Smooth muscle cell of the brain vasculature (primary cell): ENCODE measurements at places on chromosomes 5 and 9.

- no peak for DNase-seq
Observed at GRCh38 chr5:69270840-69271239, 36.2 kb downstream of the CDK7 start.

- no peak for DNase-seq
Observed at GRCh38 chr5:64680289-64680688, 10.0 kb upstream of the SHISAL2B start.

GRCh38 chr9:91348191-91348807 is 13.4 kb downstream of the AUH start:
- DNase-seq, result no peak

DNA sequence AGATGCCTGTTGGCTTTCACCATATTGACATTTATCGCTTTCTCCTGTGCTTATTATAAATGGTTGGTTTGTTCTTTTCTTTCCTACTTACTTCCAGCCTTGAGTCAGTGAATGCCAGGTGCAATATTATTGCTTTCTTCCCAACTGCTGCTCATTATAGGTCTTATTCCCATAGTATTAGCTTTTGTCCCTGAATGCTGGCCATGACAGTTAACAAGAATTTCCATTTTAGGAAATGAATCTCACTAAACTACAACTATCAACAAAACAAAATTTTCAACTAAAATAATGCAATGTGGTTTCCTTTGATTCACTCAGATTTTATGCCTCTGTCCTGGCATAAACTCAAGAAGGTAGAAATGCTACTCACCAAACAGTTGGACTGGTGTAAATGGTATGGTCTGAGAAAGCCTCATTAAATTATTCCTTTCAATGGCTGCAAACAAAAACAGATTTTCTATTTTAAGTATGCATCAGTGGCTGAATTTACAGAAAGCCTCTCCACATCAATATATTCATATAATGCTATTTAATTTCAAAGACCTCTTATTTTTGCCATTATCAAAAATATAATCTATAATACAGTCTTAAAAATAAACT is 145.4 kb downstream of the TRPM6 start:
- DNase-seq, result no peak

DNA sequence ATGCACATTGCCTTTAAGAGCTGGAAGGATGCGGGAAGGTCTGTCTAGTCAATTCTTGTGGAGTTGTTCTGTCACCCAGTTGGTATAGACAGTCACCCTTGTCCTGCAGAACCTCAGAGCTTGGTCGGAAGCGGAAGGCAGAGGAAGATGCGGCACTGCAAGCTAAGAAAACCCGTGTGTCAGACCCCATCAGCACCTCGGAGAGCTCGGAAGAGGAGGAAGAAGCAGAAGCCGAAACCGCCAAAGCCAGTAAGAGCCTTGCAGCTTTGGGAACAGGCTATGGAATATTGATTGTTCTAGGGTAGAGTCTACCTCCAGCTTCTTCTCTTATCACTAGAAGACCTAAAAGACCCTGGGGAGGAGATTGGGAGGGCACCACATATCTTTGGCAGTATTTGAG is 6.5 kb downstream of the TCOF1 start:
- DNase-seq, result no peak

- no peak for DNase-seq
Observed at GRCh38 chr5:149745-150485, 41.4 kb upstream of the LRRC14B start.

DNA sequence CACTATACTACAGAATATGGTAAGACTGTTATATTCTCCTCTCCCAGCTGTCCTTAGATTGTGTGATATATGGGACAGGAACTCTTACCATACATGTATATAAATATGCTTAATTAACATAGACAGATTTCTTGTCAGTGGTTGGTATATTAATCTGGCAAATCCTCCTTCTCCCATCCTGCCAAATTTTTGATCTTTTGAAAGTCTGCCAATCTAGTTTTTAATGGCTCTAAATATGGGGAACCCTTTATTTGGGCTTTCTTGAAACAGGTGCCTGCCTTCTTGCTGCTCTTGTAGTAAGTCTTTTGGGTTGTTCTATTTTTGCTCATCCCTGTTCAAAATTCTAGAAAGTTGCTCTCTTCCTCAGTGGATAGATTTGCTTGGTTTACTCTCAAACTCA is 63.5 kb downstream of the SPATA31D1 start:
- DNase-seq, result no peak

DNA sequence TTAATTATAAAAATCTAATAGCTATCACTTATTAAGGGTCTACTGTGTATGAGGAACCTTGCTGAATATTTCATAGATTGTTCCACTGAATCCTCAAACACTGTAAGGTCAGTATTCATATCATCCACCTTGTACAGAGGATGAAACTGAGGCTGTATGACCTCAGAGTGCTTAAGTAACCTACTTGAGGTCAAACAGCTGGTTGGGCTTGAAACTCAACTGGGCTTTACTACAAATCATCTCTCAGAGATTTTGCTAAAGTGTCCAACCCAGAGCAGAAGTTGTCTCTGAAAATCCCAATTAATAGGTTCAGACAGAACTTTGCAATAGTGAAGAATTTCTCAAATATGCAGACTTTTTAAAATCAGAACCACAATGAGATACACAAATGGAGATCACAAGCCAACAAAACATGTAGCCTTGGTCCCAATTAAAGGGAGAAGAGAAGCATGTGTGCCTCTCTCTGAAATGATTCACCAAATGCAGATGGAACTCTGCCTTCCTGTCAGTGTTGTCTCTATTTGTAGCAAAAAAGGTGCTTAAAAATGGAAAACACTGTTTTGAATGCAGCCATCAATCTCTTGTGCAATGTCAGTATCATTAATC is 131.4 kb downstream of the FAM114A2 start:
- no peak for DNase-seq

GRCh38 chr5:126512451-126512850 is 82.6 kb downstream of the ALDH7A1 start:
- DNase-seq, result no peak

- no peak for DNase-seq
Observed at GRCh38 chr9:91178281-91179236, 183.2 kb downstream of the AUH start.

DNA sequence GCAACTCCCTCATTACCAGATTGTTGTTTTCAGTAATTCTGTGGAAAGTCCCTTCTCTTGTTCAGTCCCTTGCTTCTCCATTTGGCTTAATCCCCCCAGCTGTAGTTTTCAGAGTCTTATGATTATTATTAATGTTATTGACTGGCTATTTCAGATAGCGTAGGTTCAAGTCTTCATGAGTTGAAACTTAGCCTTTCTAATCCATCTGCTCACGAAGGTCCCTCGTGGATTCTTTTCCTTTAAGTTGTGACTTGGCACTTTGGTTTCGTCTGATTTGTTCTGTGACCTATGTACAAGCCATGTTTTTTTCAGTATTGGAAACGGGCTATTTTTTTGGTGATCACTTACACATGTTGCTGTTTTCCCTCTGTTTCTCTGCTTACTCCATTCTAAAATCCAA is 260.3 kb downstream of the TMEM167A start:
- no peak for DNase-seq

- DNase-seq, result no peak
Observed at GRCh38 chr5:88660264-88660946, 222.6 kb downstream of the MEF2C start.

DNA sequence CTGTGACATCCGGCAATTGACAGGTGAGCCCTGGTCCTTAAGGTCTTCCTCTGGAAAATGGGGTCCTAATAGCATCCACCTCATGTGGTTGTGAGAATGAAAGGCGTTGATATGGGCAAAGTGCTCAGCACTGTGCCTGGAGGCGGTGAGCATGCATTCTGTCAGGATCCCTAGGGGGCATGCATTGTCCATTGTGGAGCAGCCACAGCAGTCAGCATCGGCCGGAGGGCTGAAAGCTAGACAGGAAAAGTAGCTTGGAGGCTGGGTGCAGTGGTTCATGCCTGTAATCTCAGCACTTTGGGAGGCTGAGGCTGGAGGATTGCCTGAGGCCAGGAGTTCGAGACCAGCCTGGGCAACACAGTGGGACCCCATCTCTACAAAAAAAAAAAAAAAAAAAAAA is 122.2 kb downstream of the LHX2 start:
- no peak for DNase-seq

DNA sequence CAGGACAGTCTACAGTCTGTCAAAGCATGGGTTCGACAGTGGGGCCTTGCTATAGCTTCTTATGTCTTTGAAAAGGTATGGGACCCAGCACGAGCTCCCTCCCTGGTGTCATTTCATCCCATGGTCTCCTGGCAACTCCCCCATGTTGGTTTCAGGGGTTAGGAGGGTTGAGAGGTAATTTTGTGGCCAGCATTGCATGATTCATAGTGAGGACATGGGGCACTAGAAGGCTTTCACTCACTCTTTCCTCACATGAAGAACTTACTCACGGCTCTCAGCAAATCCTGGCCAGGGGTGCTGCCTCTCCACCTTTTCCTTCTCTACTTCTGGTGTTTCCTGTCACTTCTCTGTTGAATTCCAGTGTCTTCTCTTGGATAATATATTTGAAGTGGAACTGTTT is 134.7 kb upstream of the TNPO1 start:
- DNase-seq, result no peak

DNA sequence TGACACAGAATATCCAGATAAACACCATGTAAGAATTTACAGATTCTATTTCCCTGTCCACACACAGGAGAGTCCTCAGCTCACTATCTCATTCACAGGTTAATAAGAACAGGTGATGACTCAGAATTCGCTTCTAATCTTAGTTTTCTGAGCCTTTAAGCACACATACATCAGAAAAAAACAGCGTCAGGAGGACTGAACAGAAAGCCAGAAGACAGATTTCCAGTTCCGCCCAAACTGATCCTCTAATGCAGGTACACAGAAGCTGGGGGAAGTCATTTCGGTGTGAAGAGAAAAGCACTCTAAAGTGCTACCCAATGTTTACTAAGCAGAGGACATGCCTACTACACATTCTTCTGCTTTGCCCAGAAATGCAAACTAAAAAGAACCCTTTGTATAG is 1.6 kb downstream of the CEMIP2 start:
- DNase-seq, result no peak

DNA sequence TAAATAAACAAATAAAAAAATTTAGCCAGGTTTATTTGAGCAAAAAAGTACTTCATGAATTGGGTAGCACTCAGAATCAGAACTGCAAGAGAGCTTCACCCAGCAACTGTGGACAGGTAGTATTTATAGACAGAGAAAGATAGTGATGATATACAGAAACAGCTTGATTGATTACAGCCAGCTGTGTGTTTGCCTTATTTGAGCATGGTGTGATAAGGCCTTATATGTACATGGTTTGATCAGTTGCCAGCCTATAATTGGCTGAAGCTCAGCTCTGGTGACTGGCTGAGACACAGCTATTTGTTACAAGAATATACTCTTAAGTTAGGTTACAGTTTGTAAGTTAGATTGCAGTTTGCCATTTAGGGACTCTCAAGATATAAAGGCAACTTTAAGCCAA is 34.3 kb upstream of the ARL15 start:
- DNase-seq, result no peak

GRCh38 chr5:89929834-89930233 is 479.7 kb downstream of the CETN3 start:
- DNase-seq, result peak; percentile 24

DNA sequence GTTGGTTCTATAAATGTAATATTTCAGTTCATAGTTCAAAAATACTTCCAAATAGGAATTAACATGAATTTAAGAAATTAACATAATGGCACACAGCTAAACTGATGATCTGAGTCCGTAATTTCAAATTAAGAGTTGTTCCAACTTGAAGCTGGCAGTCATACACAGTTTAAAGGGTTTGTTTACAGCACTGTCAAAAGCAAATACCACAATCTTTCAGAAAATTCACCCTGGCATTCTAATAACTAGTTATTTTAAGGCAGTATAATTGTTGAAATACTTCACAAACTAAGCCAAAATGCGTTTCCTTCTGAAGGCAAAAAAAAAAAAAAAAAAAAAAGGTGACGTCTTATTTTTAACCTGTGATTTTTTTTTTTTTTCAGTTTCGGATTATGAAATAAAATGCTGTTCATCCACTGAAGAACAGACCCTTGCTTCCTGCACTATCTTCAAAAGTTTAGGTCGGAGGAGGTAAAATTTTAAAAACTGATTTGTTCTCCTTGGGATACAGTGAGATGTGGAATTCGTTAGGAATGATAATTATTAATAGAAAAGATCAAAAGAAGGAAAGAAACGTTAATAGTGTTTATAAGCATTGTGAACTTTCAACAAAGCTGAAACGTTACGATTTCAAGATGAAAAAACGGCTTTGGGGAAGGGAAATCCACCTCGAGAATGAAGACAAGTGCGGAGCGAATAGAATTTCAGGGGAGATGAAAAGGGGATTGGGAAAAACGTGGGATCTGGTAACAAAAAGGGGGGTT is 850 bp downstream of the IL6ST start:
- DNase-seq, result no peak

- no peak for DNase-seq
Observed at GRCh38 chr9:136784249-136784996, 6.7 kb upstream of the TMEM141 start.

DNA sequence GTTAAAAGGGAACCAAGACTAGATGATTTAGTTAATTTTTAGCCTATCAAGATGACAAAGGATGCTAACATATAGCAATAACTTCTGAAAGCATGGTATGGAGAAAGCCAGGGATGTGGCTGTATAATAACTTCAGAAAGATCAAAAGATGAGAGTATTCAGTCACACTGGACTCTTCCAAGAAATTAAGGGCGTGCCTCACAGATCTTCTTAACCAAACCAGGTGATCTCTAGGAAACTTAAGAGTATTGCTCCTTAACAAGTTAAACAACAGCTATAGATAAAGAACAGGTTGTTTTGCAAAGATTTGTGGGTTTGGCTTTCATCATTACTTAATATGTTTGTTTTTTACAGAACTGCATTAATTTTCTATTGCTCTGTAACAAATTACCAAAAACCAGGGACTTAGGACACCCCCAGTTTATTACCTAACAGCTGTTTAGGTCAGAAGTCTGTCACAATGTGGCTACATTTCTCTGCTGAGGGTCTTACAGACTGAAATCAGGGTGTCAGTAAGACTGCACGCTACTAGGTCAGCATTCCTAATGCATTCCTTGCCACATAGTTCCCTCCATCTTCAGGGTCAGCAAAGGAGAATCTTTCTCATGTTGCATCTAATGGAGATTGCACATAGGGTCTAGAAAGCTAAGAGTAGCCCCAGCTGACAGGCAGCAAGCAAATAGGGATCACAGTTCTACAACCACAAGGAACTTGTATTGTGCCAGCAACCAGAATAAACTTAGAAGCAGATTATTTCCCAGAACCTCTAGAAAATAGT is 113.8 kb downstream of the WDR70 start:
- DNase-seq, result no peak

DNA sequence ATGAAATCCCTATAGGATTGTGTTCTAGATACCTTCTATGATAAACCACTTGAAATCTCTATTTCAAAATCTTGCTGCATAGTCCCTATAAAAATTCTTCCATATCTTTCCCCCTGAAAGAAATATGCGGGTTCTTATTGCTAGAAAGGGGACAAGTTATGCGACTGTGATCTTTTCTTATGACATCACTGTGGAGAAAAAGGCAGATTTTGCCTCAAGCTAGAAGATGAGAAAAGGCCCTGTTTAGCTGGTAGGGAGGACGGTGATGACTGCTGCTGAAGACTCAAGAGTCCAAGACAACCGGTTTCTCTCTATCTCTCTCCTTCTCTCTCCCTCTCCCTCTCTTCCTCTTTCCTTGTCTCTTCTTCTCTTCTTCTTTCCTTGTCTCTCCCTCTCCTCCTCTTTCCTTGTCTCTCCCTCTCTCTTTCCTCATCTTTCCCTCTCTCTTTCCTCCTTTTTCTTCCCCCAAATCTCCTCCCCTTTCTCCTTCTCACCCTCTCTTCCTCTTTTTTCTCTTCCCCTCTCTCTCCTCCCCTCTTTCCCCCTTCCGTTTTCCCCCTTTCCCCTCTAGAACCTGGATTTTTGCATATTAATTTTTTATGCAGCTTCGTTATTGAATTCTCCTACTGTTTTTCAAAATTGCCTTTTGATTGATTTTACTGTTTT is 5.3 kb downstream of the OR2S2 start:
- no peak for DNase-seq

- DNase-seq, result no peak
Observed at GRCh38 chr5:102850503-102850902, 95.4 kb downstream of the PAM start.
